ENCODE measurements at places on chromosomes 4 and X.

DNA sequence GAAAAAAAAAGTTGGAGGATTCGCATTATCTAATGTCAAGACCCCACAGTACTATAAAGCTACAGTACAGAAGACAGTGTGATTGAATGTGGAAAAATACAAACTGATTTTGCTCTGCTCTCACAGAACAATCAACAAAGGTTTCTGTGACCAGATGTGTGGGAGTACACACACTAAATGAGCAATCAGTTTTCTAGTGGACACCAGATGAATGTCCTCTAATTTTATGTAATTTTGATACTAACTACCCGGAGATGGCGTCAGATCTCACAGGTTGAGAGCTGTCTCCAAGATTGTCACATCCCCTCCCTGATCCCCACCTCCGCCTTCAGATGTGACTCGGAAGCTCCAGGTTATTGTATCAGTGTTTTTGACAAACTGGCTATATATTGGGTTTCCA lies 81.9 kb upstream of the HUWE1 start:
- DNase-seq = no peak

DNA sequence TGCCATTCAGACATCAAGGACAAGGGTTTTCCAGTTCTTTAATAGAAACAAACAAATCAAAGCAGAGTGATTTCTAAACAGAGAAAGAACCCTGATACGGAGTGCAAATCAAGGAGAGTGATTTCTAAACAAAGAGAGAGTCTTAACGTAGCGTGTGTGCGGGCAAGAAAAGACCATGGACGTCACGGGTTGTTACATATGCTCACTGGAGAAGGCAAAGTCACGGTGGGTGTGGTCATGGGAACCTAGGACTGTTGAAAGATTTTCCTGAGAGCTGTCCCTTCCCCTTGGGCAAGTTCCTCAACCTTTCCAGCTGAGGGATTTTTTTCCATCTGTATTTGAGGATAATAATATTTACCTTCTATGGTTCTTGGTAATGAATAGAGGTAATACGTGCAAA lies 95.0 kb upstream of the SLC34A2 start:
- no peak for DNase-seq

GRCh38 chr4:156294577-156294976 lies 340.9 kb upstream of the CTSO start:
- DNase-seq = no peak

GRCh38 chr4:105551965-105552746 lies at the start of gene ARHGEF38:
TSS of gene ARHGEF38 (plus strand) at chr4:105552620. CDS start at chr4:105552766, 146 bp downstream.
- DNase-seq = no peak

DNA sequence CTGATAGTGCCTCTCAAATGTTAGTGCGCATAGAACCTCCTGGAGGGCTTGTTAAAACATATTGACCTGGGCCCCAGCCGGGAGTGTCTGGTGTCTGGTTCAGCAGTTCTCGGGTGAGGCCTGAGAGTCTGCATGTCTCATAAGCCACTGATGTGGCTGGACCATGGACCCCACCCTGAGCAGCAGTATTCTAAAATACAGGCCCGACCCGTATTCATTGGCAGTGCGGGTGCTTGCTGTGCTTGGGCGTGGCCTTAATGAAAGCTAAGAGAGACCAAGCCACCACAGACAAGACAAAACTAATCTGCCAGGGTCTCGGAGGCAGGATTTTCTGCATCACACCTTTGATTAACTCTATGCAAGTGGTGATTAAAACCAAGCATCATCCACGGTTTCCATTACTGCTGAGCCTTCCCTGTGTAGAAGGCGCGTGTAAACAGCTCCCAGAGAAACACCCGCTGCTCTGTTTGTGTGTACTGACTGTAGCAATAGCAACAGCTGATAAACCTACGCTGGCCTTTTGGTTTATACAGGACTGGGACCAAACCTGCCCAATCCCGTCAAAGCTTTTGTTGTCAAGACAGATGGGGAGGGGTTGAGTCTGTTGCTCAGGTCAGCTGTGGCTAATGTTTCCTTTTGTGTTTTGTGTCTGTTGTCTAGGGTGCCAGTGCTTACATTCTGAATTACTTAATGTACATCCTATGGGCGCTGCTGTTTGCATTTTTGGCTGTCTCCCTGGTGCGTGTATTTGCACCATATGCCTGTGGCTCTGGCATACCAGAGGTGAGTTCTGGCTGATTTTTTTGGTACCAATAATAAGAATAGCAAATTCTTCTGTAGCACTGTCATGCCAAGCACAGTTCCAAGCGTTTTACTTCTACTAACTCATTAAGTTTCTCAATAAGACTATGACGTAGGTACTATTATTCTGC lies 40.8 kb downstream of the CLCN4 start:
- no peak for DNase-seq

- no peak for DNase-seq
These were observed 1986.1 kb downstream of the ARAP2 start for GRCh38 chr4:34258176-34258575.

GRCh38 chr4:185966997-185967775 lies 101.8 kb upstream of the TLR3 start:
- no peak for DNase-seq

GRCh38 chr4:63583007-63583406 lies 826.2 kb downstream of the TECRL start:
- DNase-seq = no peak

DNA sequence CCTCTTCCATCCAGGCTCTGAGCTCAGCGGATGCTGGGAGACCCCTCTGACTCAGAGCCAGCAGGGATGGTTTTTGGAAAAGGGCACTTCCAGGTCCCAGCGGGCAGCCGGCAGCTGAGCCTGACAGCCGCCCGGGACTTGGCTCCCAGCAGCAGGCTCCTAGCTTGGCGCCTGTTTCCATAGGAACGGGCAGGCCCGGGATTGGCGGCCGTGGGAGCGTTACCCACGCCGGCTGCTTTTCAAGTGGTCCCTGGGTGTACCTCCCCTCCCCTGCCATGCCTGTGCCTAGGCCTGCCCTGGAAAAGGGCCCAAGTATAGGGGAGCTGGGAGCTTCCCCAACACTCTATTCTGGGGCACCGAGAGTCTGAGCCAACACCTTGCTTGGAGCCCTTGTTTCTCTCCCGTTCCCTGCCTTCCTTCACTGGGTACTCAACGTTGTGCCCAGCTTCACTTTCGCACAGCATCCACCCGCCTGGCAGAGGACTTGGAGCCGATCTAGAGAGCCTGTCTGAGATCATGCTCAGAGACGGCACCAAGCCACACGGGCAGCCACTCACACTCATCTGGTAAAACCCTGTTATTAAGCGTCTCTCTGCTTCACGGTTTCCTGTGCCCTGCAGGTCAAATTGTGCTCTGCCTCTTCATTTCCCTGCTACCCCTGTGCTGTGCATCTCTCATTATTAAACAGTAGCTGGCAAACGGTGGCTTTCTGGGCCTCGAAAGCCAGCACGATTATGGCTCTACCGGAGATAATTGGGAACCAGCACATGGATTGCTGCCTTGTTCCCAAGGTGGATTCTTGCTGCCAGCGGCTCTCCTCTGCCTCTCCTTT lies 521.5 kb downstream of the BCOR start:
- no peak for DNase-seq

DNA sequence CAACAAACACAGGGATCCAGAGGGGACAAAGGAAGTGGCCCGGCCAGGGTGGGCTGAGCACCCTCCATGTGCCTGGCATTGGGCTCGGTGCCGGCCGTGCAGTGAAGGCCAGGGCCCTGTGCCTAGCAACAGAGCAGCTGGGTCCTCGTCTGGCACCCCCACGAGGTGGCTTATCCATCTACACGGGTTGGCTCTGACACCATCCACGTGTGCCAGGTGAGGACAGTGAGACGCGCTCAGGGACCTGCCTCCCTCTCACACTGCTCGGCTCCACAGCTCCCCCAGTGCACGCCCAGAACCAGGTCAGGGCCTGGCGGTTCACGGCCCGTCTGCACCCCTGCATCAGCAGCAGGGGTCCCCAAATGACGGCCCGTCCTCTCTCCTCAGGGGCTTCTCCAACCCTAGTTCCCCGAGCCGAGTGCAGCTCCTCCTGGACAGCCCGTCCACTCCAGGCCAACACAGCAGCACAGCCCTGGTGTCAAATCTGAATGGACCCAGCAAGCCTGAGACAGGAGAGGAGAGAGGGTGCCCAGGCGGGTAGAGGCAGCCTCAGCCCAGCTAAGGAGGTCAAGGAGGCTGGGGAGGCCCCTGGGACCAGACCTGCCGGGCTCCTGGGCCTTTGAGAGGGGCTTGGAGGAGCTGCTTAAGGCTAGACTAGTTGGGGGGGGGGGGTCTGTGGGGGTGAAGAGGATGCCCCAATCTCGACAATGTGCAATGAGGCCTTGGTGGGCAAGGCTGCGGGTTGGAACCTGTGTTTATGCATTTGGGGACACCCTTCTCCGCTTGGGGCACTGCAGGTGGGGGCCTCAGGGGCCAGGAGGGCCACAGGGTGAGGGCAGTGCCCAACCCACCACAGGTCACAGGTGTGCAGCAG lies 113.6 kb downstream of the FAM53A start:
- no peak for DNase-seq

GRCh38 chr4:72602396-72603376 lies 33.7 kb upstream of the ADAMTS3 start:
- no peak for DNase-seq

GRCh38 chrX:42176789-42177188 lies 253.4 kb upstream of the CASK start:
- DNase-seq = no peak

DNA sequence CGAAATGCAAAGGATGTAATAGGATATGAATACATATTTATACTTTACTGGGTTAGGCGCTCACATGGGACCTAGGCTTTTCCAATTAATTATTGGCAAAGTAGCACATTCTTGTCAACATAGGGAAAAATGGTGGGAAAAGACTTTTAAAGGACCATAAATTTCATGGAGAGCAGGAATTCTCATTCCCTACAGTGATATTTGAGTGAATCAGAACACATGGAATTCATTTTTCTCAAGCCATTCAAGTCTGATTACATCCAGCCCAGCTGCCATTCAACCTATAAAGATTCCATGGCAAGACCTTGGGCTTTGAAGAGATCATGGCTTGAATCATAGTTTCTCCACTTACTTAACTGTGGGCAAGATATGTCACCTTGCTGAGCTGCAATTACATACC lies 150.4 kb downstream of the SOWAHB start:
- DNase-seq = no peak

DNA sequence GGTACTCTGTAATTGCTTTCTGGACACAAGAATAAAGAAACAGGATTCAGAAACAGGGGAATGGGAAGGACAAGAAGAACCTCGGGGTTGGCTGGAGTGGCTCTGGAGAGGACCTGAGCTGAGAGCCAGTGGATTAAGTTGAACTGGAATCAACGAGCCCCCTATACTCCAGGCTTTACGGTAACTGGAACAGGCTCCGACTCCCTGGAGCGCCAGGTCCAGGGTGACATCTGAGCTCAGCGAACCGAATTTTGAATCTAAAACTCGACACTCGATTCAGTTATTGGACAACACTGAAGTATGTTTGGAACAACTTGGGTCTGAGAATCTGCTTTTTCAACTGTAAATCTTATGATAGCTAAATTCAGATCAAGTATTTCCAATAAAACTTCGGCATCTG lies 23.9 kb downstream of the HMX1 start:
- DNase-seq = no peak

GRCh38 chrX:32599156-32599555 lies 612.2 kb downstream of the DMD start:
- DNase-seq = no peak

- DNase-seq = no peak
These were observed 49.8 kb upstream of the CAMK2D start for GRCh38 chr4:113811359-113811758.

- DNase-seq = no peak
These were observed 514.8 kb downstream of the CCSER1 start for GRCh38 chr4:90641861-90642599.

DNA sequence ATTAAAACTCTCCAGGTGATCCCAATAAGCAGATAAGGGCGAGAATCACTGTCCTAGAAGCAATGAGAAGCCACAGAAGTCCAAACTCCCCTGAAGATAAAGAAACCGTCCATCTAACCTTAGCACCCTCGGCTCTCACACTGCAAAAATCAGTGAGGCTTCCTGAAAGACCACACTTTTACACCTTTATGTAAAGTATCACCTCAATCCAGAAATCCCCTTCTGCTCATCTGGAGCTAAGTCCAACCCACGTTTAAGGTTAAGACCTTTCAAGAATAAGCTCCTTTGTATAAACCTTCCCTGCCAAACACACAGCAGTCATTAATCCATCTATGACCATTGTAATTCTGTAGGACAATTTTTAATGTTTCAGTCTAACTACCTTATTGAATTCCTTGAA lies 41.7 kb downstream of the LIN54 start:
- DNase-seq = no peak

DNA sequence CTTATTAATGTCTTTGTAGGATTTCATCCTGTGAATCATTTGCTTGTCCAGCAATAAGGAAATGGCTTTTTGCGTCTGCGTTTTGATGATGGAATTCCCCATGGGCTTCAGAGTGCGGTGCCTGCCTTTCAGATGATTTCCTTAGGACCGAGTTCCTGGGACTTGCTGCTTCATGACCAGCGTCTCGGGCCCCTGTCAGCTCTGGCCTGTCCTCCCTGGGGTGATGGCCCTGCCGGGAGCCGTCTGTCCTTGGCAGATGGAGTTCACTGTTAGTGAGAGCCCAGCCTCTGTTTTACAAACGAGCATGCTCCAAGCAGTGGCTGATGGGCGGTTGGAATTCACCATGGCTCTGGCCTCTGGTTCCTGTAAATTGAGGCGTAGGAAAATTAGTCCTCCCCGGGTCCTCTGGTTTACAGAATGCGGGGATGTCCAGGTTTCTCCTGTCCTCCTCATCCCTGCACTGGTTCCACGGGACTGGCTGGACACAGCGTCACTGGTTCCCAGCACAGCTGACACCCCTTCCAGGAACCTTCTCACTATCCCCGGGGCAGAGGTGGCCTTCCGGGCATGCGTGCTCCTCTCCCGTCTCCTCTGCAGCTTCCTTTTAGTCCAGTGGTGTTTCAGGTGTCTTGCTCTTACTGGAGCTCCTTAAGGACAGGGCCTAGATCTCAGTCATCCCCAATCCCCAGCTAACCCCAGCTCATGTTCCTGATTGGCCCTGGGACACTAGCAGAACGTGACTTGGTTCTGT lies 34.9 kb downstream of the TBC1D14 start:
- DNase-seq = no peak

DNA sequence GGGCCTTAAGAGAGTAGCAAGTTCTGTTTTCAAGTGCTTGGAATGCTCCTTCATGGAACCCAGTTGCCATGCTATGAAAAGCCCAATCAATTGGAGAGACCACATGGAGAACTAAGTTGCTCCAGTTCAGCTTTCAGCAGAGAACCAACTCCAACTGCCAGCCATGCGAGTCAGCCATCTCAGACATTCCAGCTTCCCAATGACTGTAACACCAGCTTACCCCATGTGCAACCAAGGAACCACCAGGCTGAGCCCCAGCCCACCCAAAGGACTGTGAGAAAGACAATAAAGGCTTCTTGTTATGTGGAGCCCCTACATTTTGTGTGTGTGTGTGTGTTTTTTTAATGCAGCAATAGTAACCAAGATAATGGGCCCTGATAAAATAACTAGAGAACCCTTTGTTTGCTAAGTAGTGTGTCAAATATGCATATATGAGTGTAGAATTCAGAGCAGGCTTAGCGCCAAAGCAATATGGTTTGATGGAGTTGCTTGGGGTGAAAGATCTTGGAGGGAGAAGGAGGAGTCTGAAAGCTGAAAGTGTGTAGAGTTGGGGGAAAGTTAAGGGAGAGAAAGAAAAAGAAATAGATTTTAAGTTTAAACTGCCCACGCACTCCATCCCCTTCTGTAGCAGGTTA lies 35.0 kb upstream of the CCKAR start:
- no peak for DNase-seq

Measured in activated CD4-positive, alpha-beta T cell treated with anti-CD3 and anti-CD28 coated beads, Interleukin-2, amount 50 U/mL, for 4 hours (primary cell).